ENCODE measurements at places on chromosomes 3 and 15.

DNA sequence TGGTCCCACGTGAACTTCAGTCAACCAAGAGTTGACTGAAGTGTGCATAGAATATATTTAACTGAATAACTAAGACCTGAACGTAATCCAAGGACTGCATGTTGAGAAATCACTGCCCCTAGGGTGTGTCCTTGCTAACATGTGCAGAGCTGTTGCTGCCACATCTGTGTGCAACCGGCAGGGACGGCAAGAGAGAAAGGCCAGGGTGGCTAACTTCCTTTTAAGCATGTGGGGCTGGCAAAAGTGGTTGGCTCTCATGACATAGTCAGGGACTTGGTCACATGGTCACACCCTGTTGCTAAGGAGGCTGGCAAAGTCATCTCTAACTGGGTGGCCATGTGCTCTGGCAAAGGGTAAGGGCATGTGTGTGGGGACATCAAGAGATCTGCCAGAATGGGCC, 52.4 kb downstream of the GASK1A start:
- no peak for DNase-seq

- no peak for DNase-seq
These were observed 425.3 kb upstream of the UBE2E2 start for GRCh38 chr3:22777834-22778233.

- no peak for DNase-seq
These were observed 117.4 kb downstream of the IL12A start for GRCh38 chr3:160105907-160106584.

DNA sequence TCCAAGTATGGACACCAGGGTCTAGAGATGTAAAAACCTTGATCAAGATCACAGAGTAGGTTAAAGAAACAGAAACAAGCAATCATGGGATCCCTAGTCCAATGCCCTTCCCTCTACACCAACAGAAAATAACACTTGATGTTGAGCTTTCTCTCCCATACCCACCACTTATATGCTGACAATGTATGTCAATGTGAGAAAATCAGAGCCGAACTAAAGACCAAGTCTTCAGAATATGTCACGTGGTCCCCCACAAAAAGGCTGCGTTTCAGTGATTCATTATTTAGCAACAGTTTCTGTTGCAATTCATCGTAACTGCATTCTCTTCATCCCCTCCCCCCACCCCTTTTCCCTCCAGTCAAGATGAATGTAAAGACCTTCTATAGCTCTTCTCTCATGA, 278.9 kb upstream of the STT3B start:
- no peak for DNase-seq

- no peak for DNase-seq
These were observed 119.0 kb upstream of the PROK2 start for GRCh38 chr3:71903936-71904335.

Data from stimulated activated CD8-positive, alpha-beta memory T cell treated with anti-CD3 and anti-CD28 coated beads, Interleukin-15, amount 100 ng/mL, for 24 hours (primary cell).